ENCODE measurements at places on chromosomes 7 and 10.

DNA sequence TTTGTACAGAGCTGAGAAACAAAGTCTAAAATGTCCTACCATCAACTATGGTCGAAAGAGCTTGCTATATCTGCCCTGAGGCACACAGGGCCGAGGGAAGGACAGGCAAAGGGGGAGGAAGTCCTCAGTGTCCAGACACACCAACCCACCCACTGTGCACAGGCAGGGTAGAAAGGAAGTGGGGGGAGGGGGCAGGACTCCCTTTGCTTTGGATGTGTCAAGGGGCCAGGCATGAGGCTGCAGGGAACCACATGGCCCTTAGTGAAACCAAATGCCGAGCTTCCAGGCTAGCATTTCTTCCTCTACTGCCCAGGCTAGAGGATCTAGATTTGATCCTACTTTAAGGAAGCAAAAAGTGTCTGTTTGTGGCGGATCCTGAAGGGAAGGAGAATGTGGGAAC lies 28.6 kb downstream of the KCNH2 start:
- DNase-seq: no peak

- no peak for DNase-seq
Observed at GRCh38 chr10:49369216-49370162, 26.4 kb downstream of the DRGX start.

DNA sequence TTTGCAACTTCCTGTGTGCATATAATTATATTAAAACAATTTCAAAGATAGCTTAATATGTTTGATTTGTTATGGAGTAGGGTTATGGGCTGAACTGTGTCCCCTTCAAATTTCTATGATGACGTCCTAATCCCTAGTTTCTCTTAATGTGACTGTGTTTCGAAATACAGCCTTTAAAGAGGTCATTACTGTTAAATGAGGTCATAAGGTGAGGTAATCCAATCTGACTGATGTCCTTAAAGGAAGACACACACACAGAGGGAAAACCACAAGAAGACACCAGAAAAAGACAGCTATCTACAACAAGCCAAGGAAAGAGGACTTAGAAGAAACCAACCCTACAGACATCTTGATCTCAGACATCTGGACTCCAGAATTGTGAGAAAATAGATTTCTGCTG lies 407.4 kb downstream of the MAGI2 start:
- no peak for DNase-seq

GRCh38 chr7:71015252-71015900 lies 116.6 kb upstream of the GALNT17 start:
- no peak for DNase-seq

- no peak for DNase-seq
Observed at GRCh38 chr10:30052062-30052461, 7.3 kb downstream of the JCAD start.

DNA sequence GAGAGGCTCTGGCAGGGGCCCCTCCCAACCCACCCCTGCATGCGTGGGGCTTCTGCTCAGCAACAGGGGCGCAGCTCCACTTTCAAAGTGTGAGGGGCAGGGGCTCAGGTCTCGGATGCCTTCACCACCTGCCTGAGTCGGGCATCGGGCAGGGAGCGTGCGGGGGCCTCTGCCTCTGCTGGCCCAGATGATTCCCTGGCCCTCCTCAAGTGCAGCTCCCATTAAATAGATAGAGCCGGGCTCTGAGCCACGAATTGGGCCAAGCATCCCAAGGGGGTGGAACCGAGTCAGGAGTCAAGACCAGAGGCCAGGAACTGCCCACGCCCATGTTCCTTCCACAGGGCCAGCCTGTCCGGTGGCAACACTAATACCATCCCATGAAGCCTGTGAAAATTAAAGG lies 108.9 kb upstream of the FAM20C start:
- no peak for DNase-seq

- no peak for DNase-seq
Observed at GRCh38 chr7:6392712-6393666, 54.8 kb downstream of the DAGLB start.

GRCh38 chr7:26663874-26664273 lies 200.5 kb downstream of the SKAP2 start:
- DNase-seq: no peak

DNA sequence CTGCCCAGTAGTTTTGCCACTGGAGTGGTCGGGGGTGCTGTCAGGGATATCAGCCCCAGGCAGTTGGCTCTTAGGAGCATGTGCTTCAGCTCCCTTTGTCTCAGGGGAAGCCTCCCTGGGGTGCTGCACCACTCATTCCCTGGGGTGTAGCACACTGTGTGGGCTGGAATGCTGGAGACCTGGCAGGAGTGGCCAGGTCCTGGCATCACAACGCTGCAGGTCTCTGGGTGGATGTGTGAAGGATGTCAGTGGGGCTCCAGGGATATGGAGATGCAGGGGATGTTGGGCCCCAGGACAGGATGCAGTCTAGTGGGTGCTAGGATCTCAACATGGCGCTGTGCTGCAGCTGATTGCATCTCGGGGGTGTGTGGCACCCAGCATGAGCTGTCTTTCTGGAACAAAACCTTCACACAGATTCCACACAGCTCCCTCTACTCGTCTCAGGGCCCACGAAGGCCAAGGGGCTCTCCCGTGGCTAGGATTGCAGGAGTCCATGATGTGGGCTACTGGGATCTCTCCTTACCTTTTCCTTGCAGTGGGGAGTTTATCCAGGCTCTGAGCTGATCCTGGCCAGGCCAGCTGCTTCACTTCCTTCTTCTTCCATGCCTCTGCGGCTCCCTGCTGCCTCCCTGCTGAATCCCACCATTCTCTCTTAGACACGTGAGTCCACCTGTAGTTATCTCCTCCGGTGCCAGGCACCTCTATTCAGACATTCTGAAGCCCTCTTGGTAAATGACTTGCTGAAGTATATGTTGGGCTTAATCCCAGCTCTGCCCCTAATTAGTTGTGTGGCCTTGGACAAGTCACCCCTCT lies 295.1 kb downstream of the RPS24 start:
- no peak for DNase-seq

- no peak for DNase-seq
Observed at GRCh38 chr7:80918399-80918798, 452 bp downstream of the SEMA3C start.

- DNase-seq: no peak
Observed at GRCh38 chr10:77350711-77351119, 286.9 kb downstream of the KCNMA1 start.

- no peak for DNase-seq
Observed at GRCh38 chr7:34488766-34489165, 169.3 kb upstream of the NPSR1 start.

- no peak for DNase-seq
Observed at GRCh38 chr10:34041871-34042270, 707.4 kb upstream of the NRP1 start.
